ENCODE measurements at places on chromosomes 3 and 15. TPM values are rescaled to one million over a fixed set of nuclear protein-coding genes. Genes with fewer than 3 reads are reported as not detected.

TIMMDC1 gene
- 90.3 TPM for total RNA-seq

DNA sequence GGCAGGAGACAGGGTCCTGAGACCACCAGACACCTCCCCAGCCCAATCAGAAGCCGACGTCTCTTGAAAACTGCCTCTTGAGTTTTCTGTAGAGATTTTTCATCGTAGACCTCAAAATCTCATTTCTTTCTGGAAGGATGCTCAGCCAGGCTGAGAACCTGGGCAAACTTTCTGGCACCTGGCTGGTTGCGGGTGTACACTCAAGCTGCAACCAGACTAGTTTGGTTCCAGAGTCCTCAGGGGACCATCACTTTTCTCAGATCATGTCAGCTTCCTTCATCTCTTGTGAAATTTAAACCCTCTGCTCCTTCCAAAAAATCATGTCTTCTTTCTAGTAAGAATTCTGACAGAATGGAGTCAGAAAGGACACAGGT lies 45.1 kb downstream of the CMTM7 start:
- no peak for ATAC-seq

CYP8B1 gene
- total RNA-seq: not detected

GRCh38 chr15:81182031-81182755 lies 14.5 kb upstream of the IL16 start:
- no peak for ATAC-seq

GOLGA8J gene
- total RNA-seq: 0.20 TPM

DNA sequence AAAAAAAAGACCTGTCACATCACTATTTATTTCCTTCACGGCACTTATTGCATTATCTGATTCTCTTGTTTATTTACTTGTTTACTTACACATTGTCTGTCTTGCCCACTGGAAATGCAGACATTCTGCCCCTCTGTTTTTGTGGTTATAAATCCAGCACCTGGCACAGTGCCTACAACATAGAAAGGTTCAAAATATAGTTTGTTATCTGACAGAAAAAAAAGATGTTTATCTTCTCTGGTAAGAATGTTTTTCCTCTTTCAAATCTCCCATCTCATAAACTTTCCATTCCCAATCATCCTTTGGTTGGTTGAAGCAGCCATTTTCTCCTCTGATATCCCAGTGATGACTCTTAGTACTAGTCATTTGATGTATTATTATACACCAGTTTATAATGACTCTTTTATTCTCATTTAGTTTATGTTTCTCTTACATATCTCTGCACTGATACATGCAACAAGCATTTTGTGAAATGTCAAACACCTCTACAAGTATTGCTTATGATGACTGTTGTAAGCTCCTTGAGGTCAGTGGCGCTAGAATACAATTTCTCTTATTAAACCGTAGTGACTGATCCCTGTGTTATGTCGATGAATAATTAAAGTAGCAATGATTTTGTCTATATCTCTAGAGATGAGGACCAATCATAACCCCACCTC lies 398.4 kb upstream of the TBL1XR1 start:
- peak; percentile 2 for ATAC-seq

DNA sequence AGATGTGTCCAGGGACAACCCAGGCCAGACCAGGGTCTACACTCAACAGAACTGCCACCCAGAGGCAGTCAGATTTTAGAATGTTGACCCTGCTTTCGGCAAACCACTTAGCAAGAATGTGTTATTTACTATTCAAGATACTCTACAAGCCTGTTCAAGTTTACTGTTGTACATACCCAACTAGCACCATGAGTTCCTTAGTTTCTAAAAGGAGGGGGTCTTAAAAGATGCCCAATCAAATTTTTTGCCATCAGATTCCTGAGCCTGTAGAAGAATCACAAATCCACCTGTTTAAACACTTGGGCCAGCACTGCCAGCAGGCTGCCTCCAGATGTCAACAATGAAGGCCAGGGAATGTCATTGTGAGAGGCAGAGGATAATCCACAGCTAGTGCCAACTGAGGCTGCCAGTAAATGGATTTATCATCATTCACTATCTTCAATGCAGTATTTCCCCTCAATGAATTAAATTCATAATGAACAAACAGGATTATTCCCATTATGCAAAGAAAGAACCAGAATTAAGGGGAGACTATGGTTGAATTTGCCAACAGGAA lies 43.5 kb upstream of the SNRPA1 start:
- no peak for ATAC-seq

DNA sequence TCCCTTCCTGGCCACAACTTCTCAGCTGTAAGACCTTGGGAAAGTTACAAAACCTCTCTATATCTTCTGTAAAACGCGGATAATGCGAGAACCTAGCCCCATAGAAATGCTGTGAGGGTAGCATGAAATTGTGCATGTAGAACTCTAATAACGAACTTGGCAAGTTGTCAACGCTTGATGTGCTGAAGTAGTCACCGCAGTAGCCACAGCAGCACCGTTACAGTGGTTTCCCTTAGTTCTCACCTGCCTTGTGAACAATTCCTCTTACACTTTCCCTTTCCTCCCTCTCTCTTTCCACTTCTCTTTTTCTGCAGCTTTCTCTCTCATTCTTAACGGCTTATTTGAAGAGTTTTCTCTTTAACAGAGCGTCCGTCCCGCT lies 447 bp upstream of the SHQ1 start:
- peak; percentile 20 for ATAC-seq

- no peak for ATAC-seq
Observed at GRCh38 chr3:38595393-38595792, 54.1 kb downstream of the SCN5A start.

DNA sequence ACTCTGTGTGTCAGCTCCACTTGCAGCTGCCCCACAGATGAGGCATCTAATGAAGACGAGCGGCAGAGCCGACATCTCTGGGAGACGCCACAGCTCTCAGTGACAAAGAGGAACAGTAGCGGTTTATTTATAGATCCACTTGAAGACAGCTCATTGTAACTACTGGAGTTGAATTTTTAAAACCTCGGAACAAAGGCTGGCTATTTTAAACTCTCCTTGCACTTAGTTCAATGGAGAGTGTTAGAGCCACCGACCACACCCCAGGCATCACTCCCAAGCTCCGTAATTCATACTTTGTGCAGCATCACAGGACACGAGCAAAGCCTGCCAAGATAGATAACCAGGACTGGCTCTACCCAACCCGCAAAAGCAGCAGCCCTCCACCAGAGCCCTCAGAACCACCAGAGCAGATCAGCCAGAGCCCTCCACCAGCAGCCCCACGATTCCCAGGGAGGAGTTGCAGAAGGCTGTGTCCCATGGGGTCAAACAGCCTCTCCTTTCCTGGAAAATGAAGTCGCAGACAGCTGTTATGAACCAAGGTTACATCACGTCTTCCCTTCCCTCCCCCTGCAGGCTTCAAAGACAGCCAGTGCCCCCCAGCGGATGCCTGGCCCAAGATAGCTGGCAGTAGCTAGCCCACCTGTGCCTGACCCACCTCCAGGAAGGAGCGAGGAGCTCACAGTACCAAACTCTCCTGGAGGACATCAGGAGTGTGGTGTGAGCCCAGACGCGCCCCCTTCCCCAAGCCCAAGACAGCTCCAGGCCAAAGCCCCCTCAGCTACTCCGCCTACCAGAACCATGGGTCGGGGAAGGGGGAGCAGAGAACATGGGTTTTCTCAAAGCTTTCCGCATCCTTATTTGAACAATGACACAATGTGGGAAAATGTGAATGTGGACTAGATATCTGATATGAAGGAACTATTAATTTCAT lies 45.7 kb downstream of the POC1A start:
- no peak for ATAC-seq

SNX22 gene
- total RNA-seq: 0.28 TPM

TICRR gene
- total RNA-seq: 17.0 TPM

DNA sequence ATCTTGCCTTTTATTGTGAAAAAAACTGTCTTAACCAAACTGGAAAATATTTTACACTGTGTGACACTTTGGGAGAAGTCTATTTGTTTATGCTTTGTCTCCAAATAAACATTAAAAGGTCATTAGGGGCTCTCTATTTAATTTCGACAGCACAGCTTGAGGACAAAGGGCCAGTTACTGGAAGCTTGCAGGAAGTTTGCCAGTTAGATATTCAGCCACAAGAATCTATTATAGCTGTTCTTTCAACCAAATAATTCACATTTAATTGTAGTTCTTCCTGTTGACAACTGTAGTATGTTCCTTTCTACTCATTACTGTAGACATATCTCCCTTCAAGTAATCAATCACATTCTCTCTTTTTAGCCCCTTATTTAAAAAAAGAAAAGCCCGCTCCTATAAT lies 6.1 kb downstream of the CP start:
- ATAC-seq: no peak

- no peak for ATAC-seq
Observed at GRCh38 chr3:197953881-197954280, 3.9 kb downstream of the RPL35A start.

DNA sequence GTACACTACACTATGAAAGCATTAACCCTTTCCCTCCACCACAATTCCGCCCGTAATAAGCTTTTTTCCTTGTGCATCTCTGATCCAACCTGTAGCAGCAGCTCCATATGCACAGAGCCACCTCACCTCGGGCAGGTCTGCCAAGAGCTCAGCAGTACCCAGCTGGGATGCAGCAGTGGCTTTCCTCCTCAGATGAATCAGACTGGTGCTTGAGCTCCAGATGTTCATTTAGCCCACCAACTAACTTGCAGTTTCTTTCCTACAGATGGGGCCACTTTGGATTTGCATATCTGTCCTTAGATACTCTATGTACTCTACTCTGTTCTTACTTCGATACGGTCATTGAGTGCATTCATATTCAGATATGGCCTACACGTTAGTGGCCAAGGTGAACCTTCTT lies 14.8 kb upstream of the FSIP1 start:
- ATAC-seq: no peak

DNA sequence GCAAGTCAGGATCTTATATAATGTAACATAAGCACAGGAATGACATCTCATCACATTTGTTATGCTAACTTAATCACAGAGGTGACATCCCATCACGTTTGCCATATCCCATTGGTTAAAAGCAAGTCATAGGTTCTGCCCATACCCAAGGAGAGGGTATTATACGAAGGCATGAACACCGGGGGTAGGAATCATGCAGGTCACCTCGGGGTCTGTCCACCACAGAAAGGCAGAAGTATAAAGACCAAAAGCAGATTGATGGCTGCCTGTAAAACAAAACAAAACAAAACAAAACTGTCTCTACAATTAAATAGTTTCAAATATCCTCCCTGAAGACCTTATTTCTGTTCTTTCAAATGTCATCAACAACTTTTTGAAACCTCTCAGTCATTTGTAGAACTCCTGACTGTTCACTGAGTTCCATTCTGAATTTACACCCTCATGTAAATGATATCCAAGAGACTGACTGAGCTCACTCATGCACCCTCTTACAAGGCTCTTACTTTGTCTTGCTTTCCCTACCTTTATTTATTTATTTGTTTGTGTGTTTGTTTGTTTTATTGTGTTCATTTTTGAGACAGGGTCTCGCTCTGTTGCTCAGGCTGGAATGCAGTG lies 22.7 kb upstream of the ZNF639 start:
- ATAC-seq: no peak

GRCh38 chr3:54847361-54847760 lies 80.5 kb downstream of the LRTM1 start:
- no peak for ATAC-seq

DNA sequence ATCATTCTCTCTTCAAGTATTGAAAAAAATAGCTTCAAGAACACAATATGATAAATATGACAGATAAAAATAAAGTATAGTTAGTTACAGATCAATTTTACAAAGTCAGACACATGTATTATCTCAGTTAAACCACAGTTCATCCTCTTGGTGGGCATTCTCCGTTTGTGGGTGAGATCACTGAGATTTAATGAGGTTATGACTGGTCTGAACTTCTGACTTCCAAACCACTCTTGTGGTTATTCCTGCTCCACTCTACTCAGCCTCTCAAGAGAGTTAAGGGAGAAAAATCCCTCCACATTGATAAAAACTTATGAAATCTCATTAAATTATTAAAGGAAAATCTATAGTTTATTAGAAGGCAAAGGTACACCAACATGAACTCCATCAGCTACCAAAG lies 229.9 kb upstream of the LRTM1 start:
- no peak for ATAC-seq

- no peak for ATAC-seq
Observed at GRCh38 chr15:76336254-76337058, at the start of gene ISL2. Gene ISL2 (plus strand): TSS chr15:76336773. CDS start chr15:76336884, 111 bp downstream.

GRCh38 chr3:140251678-140252077 lies 316.7 kb downstream of the CLSTN2 start:
- ATAC-seq: no peak

DNA sequence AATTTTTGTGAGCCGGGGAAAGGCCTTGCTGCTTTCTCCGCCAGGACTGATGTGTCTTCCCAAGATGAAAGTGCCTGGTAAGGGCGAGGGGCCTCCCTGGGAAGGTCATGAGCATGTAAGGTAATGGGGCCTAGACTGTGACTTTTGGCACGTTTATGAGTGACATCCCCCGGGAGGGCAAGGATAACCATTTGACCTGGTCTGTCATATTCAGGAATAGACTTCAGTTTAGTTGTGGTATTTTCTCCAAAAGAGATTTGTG lies 631 bp upstream of the CNBP start:
- no peak for ATAC-seq

DNA sequence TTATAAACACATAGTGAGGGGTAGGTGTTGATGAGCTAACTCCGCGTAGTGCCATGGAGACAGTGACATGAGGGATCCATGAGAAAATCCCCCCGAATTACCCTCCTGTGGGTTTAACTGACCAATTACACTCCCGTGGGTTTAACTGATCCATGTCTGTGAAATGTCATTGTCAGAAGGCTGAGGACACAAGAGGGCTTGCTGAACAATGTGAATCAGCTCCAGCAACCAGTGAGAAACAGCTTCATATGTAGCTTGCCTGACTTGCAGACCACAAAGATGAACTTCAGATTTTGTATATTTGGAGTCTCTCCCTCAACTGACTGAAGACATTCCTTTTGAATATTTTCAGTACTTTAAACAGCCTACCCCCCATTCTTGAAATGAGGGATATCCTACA lies 144.9 kb downstream of the FBN1 start:
- ATAC-seq: no peak

GRCh38 chr15:69755551-69756310 lies 303.1 kb downstream of the RPLP1 start:
- ATAC-seq: no peak

GRCh38 chr3:141789281-141789680 lies 26.1 kb downstream of the GRK7 start:
- no peak for ATAC-seq

IL17RE gene
- 12.9 TPM for total RNA-seq

GRCh38 chr3:18656866-18657265 lies 231.7 kb upstream of the SATB1 start:
- no peak for ATAC-seq

- no peak for ATAC-seq
Observed at GRCh38 chr3:36954452-36955134, 9.7 kb upstream of the TRANK1 start.

- no peak for ATAC-seq
Observed at GRCh38 chr3:11583235-11583634, 60.5 kb downstream of the VGLL4 start.

DNA sequence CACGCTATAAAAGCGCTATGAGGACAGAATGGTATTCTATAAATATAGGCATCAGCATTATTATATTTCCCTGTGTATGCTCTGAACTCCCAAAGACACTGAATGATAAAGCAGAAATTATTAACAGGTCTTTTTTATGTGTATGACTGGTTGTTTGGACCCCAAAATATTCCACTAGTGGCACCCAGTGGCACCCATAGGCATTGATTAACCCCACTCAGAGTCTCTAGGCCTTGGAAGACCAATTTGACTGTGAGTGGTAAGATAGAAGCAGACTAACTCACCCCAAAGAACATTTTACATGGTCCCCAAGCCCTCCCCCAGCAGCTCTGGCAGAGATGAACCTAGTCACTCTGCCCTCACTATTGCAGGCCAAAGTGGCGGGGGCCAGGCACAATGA lies 45.4 kb upstream of the UBE2E1 start:
- no peak for ATAC-seq

NUP210 gene
- 14.9 TPM for total RNA-seq

Measured in esophagus mucosa (tissue), 1 donor.